GM23338 (cell line): ENCODE measurements at places on chromosomes 12 and 14.

DNA sequence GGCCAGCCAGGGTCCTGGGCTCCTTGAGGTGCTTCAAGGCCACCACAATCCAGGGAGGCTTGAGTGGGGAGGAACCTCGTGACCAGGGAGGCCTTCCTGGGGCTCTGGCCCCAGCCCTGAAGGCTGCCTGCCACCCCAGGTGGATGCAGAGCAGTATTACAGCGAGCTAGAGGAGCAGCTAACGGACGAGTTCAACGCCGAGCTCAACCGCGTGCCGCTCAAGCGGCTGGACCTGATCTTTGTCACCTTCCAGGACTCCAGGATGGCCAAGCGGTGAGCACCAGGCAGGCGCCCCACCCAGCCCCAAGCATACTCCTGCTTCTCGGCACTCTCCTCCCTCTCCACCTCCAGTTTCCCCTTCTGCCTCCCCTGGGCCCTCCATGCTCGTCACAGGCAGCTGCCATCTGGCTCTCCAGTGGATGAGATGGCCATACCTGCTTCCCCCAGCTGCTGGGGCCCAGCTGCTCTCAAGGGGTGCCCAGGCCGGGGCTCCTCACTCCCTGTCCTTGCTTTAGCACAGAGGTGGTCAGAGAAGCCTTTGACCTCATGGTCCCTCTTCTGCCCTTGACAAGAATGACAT, 30.6 kb downstream of the NGB start:
- no peaks in the 10 kb centered on the region for H3K36me3 ChIP-seq
- no peak overlapping the region for H3K4me3 ChIP-seq
- H3K27ac ChIP-seq, result no peak overlapping the region
- no peaks in the 10 kb centered on the region for H3K4me1 ChIP-seq
- DNase-seq, result no peak

DNA sequence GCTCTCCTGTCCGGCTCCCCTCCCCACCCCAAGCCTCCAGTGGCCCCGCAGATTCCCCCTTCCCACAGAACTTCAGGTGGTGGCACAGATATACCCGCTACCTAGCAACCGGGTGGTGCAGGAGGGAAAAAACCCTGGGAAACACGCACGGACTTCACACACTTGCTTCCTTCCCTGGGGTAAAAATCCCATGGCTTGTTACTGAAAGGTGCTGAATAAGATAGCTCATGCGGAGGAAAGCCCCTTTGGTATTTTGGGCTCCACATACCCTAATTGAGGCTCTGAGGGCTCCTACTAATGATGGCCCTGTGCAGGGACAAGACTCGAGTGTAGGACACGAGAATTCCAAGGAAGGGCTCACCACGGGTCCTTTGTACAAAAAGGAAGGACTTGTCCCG, 869 bp upstream of the RIMBP2 start:
- H3K27me3 ChIP-seq, result peaks cover 66% of the 10 kb centered on the region
- no peaks in the 10 kb centered on the region for H3K36me3 ChIP-seq

DNA sequence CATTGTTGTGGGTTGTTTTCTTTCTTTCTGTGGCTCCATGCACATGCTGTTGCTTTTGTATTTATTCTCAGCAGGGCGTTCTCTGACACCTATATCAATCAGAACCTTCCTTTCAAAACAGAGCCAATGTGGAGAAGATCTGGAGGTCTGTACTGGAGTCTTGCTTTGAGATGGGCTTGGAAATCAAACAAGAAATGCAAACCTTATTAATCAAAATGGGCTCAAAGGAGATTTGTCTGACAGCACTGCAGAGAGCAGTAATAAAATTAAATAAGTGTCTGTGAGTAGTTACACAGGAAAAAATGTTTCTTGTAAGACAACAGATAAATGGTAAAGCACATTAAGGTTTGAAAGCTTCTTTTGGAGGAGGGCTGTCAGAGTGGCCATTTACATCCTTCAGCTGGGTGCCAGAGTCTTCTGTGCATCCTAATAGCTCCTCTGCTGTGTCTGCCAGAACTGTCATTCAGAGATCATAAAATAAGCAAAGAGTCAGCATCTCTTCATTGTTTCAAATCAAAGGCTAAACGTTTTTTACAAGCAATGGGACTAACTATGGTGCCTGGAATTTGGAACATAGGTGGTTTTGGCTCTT, 414.3 kb downstream of the NAV3 start:
- H3K4me1 ChIP-seq, result peaks cover 38% of the 10 kb centered on the region
- H3K27me3 ChIP-seq, result no peaks in the 10 kb centered on the region
- peak overlapping the region; percentile 46; the same call in 1 of the 2 replicates for H3K27ac ChIP-seq

DNA sequence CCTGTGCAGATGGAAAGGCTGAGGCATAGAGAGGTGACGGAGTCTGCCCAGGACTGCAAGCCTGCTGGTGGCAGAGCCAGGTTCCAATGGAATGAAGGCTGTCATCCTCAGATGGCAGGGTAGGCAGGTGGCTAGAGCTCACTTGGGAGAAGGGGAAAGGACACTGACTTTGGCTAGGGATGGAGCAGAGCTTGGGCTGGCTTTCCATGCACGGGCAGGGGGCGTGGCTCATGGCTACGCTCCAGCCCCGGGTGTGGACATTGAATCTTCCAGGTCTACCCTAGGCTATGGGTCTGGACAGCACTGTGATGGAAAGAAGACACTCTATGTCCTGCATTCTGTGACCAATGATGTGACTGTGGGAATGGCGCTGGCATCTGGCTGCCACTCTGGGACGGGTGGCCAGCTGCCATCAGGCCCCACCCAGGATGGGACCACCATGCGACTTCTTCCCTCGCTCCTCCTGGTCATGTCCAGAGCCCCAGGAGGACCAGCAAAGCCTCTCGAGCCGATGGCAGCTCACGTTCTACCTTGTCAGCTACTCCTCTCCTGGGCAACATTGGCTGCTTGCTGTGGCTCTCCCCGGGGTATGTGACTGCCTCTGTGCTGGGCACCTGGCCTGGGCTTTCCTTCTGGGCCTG, 398.7 kb downstream of the TMEM121 start:
- H3K4me3 ChIP-seq, result no peak overlapping the region
- no peak for DNase-seq
- H3K4me1 ChIP-seq, result no peaks in the 10 kb centered on the region
- no peak overlapping the region for H3K27ac ChIP-seq
- no peaks in the 10 kb centered on the region for H3K36me3 ChIP-seq
- no peaks in the 10 kb centered on the region for H3K27me3 ChIP-seq

- H3K4me1 ChIP-seq, result peaks cover 15% of the 10 kb centered on the region; the same call in 1 of the 2 replicates
- peak overlapping the region; percentile 86 for H3K4me3 ChIP-seq
- DNase-seq, result peak; percentile 41
- H3K27ac ChIP-seq, result no peak overlapping the region
- H3K27me3 ChIP-seq, result peaks cover 18% of the 10 kb centered on the region; the same call in 1 of the 2 replicates
These were observed 632 bp downstream of the NYNRIN start for GRCh38 chr14:24399447-24399822.

- H3K27me3 ChIP-seq, result no peaks in the 10 kb centered on the region
- H3K4me3 ChIP-seq, result no peak overlapping the region
- H3K36me3 ChIP-seq, result no peaks in the 10 kb centered on the region
- no peak for DNase-seq
- no peaks in the 10 kb centered on the region for H3K4me1 ChIP-seq
These were observed 319.8 kb downstream of the CEP128 start for GRCh38 chr14:80621701-80622100.

DNA sequence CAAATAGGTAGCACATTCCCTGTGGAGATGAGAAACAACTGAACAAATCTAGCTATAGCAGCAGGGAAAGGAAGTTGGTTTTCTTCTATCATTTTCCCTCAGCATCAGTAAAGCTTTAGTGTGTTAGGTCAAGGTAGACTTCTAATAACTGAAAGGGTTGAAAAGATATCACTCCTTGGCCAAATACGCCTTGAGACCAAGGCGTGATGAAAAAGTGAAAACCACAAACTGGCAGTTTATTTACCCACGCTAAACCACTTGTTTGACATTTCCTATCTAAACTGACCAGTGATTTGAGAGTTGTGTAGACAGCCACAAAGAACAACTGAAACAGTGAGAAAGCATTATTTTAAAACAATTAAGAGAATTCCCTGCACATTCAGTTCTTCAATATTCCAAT, 99.6 kb upstream of the SOX5 start:
- H3K4me3 ChIP-seq, result no peak overlapping the region
- H3K27me3 ChIP-seq, result no peaks in the 10 kb centered on the region
- H3K4me1 ChIP-seq, result no peaks in the 10 kb centered on the region
- no peaks in the 10 kb centered on the region; the same call in 1 of the 2 replicates for H3K36me3 ChIP-seq
- DNase-seq, result no peak

GRCh38 chr12:69932676-69933552, 107.9 kb downstream of the MYRFL start:
- H3K27ac ChIP-seq, result peak overlapping the region; percentile 97
- H3K27me3 ChIP-seq, result no peaks in the 10 kb centered on the region
- peaks cover 46% of the 10 kb centered on the region for H3K4me1 ChIP-seq
- peak overlapping the region; percentile 12; the same call in 1 of the 2 replicates for H3K4me3 ChIP-seq
- peaks cover 7% of the 10 kb centered on the region; the same call in 1 of the 2 replicates for H3K36me3 ChIP-seq

DNA sequence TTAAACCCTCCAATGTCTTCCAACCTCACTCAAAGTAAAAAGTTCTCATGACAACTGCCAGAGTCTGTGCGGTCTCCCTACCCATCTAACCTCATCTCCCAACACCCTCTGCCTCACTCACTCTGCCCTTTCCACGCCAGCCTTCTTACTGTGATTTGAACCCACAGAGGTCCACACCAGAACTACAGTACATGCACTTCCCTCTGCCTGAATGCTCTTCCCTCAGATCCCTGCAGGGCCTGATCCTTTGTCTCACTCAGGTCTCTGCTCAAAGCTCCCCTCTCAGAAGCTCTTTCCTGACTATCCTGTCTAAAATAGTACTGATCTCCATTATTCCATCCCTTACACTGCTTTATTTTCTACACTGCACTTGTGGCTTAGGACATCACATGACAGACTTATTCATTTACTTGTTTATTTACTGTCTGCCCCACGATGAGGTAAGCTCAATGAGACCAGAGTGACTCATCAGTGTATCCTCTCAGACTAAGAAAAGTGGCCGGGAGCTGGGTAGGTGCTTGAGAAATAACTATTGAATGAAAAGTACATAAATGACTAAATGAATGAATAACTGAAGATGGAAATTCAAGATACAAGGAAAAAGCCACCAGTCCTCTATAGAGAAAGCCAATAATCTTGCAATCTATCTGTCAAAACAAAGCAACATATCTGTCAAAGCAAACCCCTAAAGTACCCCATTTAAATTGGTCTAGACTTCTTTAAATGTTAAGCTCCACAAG, 17.1 kb downstream of the POMT2 start:
- H3K27me3 ChIP-seq, result no peaks in the 10 kb centered on the region
- DNase-seq, result no peak
- no peaks in the 10 kb centered on the region for H3K4me1 ChIP-seq
- H3K27ac ChIP-seq, result no peak overlapping the region
- H3K36me3 ChIP-seq, result no peaks in the 10 kb centered on the region; the same call in 1 of the 2 replicates

- H3K36me3 ChIP-seq, result no peaks in the 10 kb centered on the region
- H3K4me3 ChIP-seq, result peak overlapping the region; percentile 78; the same call in 1 of the 2 replicates
- H3K27ac ChIP-seq, result no peak overlapping the region
- peaks cover 18% of the 10 kb centered on the region for H3K4me1 ChIP-seq
- H3K27me3 ChIP-seq, result no peaks in the 10 kb centered on the region
These were observed 521 bp downstream of the CDK2AP1 start for GRCh38 chr12:123271001-123271668.

GRCh38 chr14:75429562-75429961, 1.7 kb downstream of the JDP2 start:
- peaks cover 6% of the 10 kb centered on the region; the same call in 1 of the 2 replicates for H3K36me3 ChIP-seq
- H3K4me3 ChIP-seq, result peak overlapping the region; percentile 87
- DNase-seq, result no peak
- H3K27me3 ChIP-seq, result peaks cover 22% of the 10 kb centered on the region

- no peaks in the 10 kb centered on the region for H3K27me3 ChIP-seq
- no peak overlapping the region for H3K4me3 ChIP-seq
- peaks cover 22% of the 10 kb centered on the region; the same call in 1 of the 2 replicates for H3K4me1 ChIP-seq
- no peaks in the 10 kb centered on the region for H3K36me3 ChIP-seq
These were observed 50.9 kb downstream of the CCDC88C start for GRCh38 chr14:91366749-91367148.

DNA sequence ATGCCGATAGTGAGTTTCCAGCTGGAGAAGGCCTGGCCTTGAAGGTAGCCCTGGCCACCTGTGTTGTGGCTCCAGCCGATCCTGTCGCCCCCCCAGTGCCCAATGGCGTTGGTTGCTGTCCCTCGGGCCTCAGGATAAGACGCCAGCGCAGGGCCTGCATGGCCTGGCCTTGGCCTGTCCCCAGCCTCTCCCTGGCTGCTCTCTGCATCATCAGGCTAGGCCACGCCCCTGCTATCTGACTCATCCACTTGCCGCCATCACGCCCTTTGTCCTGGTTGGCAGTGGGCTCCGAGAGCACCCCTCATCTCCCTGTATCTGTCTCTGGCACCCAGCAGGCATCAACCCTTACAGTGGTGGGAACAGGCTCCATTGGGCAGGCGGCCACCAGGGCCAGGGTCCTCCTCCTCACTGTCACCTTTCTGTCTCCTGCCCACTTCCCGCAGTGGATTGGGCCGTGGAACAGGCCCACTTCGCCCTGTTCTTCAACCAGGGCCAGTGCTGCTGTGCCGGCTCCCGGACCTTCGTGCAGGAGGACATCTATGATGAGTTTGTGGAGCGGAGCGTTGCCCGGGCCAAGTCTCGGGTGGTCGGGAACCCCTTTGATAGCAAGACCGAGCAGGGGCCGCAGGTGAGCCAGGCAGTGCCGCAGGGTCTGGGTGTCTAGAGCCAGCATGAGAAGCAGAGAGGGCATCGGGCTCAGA, 25.6 kb downstream of the ALDH2 start:
- H3K27ac ChIP-seq, result no peak overlapping the region
- no peaks in the 10 kb centered on the region for H3K36me3 ChIP-seq
- DNase-seq, result no peak
- H3K4me3 ChIP-seq, result no peak overlapping the region
- H3K27me3 ChIP-seq, result no peaks in the 10 kb centered on the region

GRCh38 chr14:95265106-95266094, 54.3 kb downstream of the CLMN start:
- no peaks in the 10 kb centered on the region for H3K36me3 ChIP-seq
- H3K27me3 ChIP-seq, result no peaks in the 10 kb centered on the region
- DNase-seq, result no peak
- H3K27ac ChIP-seq, result no peak overlapping the region

- H3K36me3 ChIP-seq, result no peaks in the 10 kb centered on the region; the same call in 1 of the 2 replicates
- no peak overlapping the region for H3K27ac ChIP-seq
- DNase-seq, result no peak
- no peak overlapping the region for H3K4me3 ChIP-seq
These were observed 19.2 kb downstream of the XRCC3 start for GRCh38 chr14:103696070-103696402.

- no peaks in the 10 kb centered on the region for H3K4me1 ChIP-seq
- H3K27ac ChIP-seq, result no peak overlapping the region
- H3K36me3 ChIP-seq, result no peaks in the 10 kb centered on the region
- no peaks in the 10 kb centered on the region for H3K27me3 ChIP-seq
- DNase-seq, result peak; percentile 23
These were observed 130.1 kb downstream of the KITLG start for GRCh38 chr12:88450136-88450535.

- no peaks in the 10 kb centered on the region for H3K27me3 ChIP-seq
- DNase-seq, result no peak
- H3K4me1 ChIP-seq, result peaks cover 9% of the 10 kb centered on the region; the same call in 1 of the 2 replicates
- no peak overlapping the region for H3K27ac ChIP-seq
- no peak overlapping the region for H3K4me3 ChIP-seq
These were observed 41.8 kb downstream of the R3HDM2 start for GRCh38 chr12:57389033-57389432.
